ENCODE measurements at places on chromosomes 4 and X.

DNA sequence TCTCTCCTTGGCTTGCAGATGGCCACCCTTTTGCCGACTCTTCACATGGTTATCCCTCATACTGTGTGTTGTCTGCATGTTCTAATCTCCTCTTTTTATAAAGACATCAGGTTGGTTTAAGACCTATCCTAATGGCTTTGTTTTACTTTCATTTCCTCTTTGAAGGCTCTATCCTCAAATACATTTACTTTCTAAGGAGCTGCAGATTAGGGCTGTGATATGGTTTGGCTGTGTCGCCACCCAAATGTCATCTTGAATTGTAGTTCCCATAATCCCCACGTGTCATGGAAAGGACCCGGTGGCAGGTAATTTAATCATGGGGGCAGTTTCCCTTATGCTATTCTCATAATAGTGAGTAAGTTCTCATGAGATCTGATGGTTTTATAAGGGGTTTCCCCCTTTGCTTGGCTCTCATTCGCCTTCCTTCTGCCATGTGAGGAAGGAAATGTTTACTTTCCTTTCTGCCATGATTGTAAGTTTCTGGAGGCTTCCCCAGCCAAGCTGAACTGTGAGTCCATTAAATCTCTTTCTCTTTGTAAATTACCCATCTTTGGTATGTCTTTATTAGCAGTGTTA lies 204.5 kb downstream of the RELL1 start:
- no peak for DNase-seq

DNA sequence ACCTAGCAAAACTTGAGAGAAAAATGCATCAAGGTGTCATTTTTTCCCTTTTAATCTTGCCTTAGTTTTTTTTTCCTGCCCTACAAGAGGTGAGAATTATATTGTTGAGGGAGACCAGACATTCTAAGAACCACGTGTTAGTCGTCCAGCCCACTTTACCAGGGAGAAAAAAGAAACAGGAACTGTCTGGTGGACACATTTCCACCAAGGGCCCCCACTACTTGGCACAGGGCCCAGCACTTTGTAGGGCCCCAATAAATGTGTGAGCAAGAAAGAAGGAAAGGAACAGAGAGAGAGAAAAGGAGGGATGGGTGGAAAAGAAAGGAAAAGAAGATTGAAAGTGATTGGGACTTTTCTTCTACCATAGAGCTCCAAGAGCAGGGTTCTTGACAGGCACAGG lies 3.9 kb upstream of the EGFL6 start:
- DNase-seq = no peak

DNA sequence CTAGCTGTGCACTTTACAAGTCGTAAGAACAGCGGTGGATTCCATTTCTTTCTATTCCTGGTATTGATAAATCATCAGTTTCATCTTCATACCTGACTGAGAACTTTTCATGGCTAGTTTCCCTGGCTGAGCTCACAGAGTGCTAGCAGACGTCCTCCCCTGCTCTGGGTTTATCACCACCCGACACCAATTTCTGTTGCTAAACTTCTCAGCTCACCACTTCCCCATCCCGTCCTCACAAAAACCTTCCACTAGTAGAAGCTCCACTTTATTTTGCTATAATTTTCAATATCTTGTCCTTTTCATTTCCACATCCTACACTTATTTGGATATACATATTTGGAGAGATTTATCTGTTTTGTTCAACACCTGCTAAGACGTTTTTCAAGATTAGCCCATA lies 869.4 kb upstream of the FRG1 start:
- no peak for DNase-seq

- no peak for DNase-seq
Measured at GRCh38 chrX:13716905-13717304, 17.5 kb downstream of the TRAPPC2 start.
